Left ventricle myocardium superior (tissue), 1 donor: ENCODE measurements at places on chromosomes 11 and 22.
A peak's percentile ranks its signal among the peaks of the same experiment; 100 is the strongest.

- DNase-seq, result no peak
These were observed 51.9 kb downstream of the SLC1A2 start for GRCh38 chr11:35367491-35367890.

DNA sequence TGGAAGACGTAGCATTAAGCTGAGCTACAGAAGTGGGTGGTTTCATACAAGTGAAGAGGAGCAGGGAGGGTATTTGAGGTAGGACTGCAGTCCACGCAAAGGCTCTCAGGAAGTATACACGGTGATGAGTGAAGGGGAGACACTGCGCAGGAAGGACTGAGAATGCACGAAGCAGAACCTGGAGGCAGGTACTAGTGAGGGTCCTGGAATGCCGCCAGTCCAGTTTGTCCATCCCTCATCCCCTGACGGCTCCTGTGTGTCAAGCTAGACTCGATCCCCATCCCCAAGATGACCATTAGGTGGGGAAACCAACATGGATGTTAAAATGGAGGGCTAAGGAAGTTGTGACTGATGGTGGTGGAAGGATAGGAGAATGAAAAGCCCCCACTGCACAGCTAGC lies 23.8 kb downstream of the ART5 start:
- DNase-seq, result no peak

DNA sequence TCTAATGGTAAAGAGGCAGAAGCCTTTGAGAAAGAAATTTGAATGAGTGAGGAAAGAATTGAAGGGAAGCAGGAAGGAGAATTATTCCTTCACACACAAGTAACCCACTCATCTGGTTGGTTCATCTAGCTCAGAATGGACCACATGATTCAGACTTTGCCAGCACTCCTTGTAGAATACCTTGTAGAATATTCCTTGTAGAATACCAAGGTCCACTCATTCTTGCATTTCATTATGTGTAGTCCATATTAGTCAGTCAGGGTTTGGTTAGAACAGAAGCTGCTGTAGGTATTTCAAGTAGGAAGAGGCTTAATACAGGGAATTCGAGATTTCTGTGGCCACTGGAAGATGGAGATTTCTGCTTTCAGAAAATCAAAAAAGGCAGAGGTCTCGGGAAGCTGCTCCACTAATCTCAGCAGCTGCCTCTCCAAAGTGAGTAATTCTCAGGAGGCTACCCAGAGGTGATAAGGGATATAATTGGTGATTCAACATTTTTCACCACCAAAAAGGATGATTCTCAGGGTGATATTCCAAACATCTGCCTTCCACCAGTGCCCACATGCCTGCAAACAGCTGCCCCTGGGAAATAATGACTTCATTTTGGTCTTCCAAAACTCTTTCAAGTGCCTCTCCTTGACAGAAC lies 329.1 kb downstream of the TMEM135 start:
- DNase-seq, result no peak

DNA sequence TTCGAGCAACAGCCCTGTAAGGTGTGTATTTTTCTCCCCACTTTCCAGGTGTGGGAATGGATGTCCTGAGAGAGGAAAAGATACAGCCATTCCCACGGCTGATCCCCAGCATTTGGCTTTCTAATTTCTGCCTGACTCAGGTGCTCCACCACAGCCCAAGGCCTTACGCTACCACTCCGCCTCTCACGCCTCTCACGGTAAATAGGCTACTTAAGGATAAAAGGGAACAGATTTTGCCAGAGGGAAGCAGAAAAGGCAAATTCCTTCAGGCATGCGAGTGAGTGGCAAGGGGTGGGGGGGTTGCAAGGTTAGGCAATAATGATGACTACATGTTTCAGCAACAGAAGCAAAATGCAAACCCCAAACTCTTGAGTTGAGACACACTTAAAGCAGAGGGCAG lies 9.2 kb downstream of the PVALB start:
- DNase-seq, result no peak

DNA sequence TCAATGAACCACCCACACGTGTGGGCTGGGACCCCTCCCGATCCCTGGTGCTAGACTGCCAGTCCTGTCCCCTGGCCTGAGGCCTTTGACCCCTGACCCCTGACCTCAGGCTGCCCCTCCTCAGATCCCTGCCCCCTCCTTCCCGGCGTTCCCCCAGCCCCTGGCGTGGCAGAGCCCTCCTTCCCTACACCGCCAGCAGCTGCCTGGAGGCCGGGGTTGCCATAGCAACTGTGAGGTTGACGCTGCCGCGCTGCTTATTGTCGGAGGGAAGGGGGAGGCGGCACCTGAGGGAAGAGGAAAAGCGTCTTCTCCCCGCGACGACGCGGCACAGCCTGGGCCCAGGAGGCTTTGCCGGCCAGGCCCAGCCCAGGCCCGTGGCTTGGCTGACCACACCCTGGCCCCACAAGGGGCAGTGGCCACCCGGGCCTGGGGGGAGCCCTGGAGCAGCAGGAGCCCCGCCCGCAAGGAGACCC lies 32.6 kb downstream of the SHANK3 start:
- DNase-seq, result peak; percentile 47

DNA sequence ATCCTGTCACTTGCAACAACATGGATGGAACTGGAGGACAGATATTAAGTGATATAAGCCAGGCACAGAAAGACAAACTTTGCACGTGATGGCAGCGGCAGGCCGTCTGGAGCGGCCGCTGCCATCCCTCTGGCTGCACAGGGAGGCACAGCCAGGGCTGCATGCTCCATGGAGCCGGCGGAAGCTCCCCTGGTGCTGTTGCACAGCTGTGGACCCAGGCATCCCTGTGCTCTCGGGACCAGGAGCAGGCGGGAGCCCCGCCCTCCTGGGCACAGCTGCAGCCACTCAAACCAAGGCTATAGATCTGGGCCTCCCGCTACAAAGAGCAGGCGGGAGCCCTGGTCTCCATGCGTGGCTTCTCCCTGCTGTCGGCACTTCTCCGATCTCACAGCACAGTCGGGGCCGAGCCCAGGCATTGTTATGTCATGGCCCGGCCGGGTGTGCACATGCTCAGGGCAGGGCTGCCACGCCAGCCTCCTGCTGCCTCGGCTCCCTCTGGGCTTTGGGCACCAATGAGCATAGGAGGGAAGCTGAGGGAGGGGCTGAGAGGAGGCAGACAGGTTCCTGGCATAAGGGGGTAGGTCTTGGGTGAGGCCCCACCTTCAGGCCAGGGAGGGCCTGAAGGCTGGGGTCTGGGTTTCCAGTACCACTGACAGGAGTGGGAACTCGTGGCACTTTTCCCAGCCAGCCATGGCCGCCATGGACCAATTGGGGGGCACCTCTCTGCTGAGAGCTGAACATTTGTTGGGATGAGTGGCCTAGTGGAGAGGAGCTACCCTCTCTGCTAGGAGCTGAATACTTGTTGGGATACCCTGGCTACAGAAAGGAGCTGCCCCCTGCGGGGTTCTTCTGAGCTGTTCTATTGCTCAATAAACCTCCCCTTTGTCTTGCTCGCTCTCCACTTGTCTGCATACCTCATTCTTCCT lies 16.7 kb downstream of the RRP8 start:
- peak; percentile 71 for DNase-seq

DNA sequence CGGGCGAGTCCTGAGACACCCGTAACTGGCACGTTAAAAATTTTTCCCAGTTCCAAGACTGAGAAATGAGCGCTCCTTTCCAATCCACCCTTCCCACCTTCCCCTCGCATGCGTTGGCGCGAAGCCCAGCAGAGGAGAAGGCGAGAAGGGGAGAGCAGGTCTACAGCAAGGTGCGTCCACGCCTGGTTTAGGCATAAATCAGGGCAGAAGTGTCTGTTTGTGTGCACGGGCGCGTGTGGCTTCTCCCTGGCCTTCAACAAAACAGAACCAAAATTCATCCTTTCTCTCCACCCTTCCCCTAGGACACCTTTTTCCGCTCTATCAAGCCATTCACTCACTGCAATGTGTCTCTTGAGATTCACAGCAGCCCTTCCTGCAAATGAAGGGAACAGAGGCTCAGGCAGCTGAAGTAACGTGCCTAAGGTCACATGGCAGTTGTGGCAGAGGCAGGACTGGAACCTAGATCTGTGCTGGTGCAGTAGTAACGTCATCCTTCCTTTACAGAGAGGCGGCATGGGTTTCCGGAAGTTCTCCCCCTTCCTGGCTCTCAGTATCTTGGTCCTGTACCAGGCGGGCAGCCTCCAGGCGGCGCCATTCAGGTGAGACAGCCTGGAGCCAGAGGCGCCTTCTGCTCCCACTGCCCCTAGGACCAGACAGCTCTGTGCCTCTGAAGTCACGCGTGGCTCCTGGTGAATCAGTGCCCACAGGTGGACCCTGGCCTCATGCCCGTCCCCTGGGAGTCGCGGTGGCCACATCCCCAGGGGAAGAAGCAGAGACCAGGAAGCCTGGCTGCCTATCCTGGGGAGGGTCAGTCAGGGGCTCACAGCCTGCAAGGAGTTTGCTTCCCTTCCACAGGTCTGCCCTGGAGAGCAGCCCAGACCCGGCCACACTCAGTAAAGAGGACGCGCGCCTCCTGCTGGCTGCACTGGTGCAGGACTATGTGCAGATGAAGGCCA lies 1.1 kb downstream of the CALCB start:
- peak; percentile 92 for DNase-seq

- no peak for DNase-seq
These were observed 117.2 kb upstream of the IGLL5 start for GRCh38 chr22:22770280-22770871.

DNA sequence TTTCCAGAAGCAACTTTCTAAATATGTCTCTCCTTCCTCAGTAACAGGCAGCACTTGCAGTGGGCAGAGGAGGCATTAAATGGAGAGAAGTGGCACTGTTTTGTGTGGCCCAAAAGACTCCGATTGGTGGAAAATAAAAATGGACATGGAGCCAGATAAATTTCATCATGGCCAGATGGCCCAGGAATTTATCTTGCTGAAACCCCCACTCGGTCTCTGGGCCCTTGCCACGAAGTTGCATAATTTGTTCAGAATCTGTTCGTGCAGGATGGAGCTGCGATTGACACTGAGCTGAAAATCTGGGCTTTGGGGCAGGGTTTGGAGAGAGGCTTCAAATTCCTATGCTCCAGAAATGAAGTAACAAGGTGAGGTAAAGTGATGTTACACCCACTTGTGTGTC lies 65.5 kb downstream of the C11orf91 start:
- DNase-seq, result peak; percentile 75

GRCh38 chr11:2586087-2586792 lies 113.6 kb downstream of the KCNQ1OT1 start:
- DNase-seq, result peak; percentile 21
